ENCODE measurements at places on chromosomes 7 and 10.

- DNase-seq: no peak
Measured at GRCh38 chr10:25952857-25953256, 18.8 kb downstream of the MYO3A start.

DNA sequence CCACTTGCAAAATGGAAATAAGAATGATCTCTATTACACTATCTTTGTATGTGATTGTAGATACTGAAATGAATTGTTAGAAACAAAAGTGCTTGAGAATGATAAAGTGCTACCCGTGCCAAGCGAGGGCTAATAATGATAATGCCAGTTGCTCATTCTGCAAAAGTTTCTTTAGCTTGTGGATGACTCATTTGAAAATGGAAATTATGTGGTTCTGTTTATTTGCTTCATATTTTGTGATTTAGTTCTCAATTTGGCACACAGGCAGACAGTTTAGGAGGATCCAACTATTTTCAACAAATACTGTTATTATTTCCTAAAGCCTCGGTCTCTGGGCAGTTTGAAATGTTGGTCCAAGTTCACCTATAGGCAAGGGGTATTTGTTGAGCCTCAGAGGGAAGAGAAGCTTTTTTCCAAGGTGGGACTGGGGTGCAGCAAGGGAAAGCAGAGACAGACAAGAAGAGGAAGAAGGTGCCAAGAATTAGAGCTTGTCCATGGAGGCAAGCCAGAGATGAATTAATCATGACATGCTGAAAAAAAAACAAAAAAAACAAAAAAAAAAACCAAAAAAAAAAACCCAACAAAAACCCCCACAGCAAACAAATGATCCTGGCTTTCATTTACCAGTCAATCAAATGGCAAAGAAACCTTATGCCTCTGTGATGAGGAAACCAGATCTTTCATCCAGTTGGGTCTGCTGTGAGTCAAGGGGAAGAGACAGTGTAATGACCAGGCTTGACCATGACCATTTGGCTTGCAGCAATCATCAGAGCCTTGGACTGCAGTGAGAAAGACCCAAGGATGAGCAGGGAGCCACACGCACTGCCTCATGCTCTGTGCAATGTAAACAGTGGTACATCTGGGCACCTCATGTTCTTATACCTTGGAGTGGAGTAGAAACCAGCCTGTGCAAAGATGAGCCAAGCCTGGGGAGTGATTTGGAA lies 285.0 kb upstream of the HABP2 start:
- DNase-seq: peak; percentile 88

DNA sequence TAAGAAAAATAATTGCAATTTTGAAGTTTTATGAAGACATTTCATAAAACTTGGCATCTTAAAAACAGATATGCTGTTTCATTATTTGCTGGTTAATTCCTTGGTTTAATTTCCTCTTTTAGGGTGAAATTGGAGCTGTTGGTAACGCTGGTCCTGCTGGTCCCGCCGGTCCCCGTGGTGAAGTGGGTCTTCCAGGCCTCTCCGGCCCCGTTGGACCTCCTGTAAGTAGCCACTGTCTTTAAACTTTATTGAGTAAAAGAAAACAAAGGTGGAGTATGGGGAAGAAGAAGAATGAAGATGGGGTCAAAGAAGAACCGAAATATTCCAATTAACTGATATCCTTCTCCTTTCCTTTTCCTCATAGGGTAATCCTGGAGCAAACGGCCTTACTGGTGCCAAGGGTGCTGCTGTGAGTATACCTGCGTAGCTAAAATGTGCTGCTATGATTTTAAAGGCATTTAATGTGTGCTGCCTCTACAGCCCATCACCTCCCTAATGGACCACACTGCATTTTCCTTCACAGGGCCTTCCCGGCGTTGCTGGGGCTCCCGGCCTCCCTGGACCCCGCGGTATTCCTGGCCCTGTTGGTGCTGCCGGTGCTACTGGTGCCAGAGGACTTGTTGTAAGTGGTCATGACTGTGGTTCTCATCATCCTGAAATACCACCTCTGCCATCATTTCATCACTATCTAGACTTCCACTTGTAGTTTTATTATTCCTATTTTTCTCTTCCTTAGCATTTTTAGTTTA lies 14.7 kb downstream of the COL1A2 start:
- DNase-seq: no peak

- no peak for DNase-seq
Measured at GRCh38 chr10:9921544-9921943, 1096.1 kb upstream of the CELF2 start.

DNA sequence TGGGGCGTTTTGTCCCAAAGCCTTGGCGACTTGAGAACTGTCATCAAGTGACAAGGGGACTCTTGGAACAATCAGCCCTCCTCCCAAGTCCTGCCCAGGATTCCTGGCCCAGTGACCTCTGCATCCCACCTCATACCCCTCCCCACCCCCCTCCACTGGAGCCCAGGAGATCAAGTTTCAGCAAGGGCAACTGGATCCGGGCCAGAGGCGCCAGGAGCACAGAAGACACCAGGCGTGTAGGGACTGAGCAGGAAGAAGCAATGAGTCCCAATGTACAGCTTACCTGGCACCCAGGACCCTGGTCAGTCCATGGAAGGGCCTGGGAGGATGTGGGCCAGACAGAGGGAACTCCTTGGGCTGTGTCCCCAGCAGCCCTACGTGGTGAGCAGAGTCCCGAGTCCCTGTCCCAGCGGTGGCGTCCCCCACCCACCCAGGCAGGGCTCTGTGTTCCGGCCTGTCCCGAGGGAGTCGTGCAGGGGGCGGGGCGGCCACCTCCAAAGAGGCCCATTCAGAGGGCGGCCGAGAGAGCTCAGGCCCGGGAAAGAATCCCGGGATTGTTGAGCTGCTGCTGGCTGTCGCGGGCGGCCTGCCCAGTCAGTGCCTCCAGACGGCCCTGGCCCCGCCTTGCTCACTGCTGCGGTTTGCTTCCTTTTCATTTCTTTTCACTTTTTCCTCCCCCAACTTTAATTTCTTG lies 254.1 kb downstream of the TNS3 start:
- no peak for DNase-seq

GRCh38 chr10:14971867-14972448 lies 12.8 kb downstream of the MEIG1 start:
- peak; percentile 39 for DNase-seq

- DNase-seq: no peak
Measured at GRCh38 chr7:46539892-46540483, 618.9 kb upstream of the IGFBP3 start.

GRCh38 chr7:155531681-155532080 lies 14.7 kb downstream of the CNPY1 start:
- DNase-seq: no peak

DNA sequence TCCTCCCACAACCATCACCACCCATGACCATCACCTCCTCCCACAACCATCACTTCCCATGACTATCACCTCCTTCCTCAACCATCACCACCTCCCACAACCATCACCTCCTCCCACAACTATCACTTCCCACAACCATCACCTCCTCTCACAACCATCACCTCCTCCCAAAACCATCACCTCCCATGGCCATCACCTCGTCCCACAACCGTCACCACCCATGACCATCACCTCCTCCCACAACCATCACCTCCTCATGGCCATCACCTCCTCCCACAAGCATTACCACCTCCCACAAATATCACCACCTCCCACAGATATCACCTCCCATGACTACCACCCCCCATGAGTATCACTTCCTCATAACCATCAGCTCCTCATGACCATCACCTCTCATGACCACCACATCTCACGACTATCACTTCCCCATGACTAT lies 52.2 kb downstream of the PDGFA start:
- no peak for DNase-seq

GRCh38 chr7:77455321-77455720 lies 39.2 kb upstream of the GSAP start:
- peak; percentile 48 for DNase-seq

- no peak for DNase-seq
Measured at GRCh38 chr7:122055073-122055472, 89.0 kb downstream of the AASS start.

- peak; percentile 37 for DNase-seq
Measured at GRCh38 chr10:115129752-115130151, 36.6 kb downstream of the ATRNL1 start.

DNA sequence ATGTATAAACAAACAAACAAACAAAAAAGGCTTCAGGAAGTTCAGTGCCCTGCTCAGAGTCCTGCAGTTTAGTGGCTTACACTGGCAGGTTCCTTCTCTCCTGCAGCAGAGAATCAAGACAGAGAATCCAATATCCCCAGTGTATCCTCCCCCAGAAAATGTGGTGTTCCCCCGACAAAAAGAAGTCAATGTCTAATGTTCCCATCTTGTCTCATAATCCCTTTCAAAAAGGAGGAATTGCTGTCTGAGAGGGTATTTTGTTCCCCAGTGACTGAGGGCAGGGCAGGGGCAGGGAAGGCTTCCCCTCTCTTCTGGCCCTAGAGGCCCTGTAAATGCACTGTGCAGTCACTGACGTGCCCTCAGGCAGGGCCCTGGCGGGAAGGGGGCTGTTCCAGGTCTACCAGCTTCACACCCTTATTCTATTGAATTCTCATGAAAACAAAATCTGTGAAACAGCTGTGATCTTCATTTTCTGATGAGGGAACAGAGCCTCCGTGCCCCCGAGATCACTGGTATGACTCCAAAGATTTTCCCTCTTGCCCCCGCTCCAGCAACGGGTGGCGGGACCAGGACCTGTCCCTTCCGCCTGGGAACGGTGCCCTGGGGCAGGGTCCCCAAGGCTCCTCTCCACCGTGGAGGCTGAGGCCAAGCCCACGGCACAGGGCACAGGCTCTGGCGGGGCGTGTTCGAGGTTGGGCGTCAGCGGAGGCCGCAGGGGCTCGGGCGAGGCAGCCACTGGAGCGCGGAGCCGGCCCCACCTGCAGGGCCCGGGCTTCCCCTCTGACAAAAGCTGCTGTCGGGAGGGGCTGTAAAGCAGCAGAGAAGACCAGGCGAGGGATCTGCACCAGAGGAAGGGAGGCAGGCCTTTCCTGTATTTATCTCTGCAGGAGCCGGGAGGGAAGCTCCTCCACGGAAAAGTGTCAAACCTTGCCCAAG lies 13.4 kb upstream of the WDFY4 start:
- DNase-seq: no peak

DNA sequence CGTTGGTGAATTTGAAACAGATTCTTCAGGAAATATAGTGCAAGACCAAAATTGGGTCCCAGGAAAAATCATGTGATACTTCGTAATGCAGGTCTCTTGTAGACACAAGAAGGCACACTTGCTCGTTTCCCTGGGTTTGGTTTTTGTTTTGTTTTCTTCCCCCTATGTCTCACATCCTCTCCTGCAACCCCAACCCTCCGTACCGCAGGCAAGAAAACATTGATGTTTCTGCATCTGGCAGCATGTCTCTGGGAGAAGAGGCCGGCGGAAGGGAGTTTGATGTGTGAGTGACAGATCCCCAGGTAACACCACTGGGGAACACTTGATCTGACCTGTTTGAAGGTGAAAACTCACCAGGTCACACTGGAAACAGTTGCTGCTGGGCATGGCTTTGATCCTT lies 718.5 kb downstream of the AUTS2 start:
- DNase-seq: no peak

DNA sequence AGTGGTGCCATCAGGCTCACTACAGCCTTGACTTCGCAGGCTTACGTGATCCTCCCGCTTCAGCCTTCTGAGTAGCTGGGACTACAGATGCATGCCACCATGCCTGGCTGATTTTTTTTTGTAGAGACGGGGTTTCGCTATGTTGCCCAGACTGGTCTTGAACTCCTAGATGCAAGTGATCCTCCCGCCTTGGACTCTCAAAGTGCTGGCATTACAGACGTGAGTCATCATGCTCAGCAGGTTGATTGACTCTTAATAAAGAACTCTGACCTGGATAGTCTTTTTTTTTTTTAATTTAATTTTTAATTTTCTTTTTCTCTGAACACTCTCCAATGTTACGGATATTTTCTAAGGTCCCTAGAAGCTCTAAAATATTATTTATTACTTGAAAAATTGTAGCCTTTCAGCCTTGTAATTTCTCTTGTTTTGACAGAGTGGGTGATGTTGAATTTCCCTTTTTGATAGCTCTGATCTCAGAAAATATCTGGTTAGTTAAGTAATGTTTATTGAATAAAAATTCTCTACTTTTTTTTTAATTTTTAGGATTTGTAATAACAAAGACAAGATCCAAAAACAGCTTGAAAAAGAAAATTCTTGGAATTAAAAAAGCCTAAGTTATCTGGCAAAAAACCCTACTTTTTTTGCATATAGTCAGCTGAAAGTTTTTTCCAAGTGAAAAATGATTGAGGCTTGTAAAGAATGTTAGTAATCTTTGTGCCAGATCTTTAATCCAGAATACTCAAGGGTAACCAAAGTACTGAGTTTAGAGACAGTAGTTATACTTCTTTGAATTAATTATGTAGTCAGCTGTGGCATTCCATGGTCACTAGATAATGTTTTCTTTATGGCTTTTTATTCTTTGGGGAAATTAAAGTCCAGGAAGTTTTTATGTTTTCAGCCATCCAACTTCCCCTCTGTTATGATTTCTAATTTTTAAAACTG lies 26.7 kb downstream of the TBC1D12 start:
- no peak for DNase-seq

Data from inflammatory macrophage treated with lipopolysaccharide for 4 hours (primary cell).